ENCODE measurements at places on chromosomes 13 and 19. TPM values are rescaled to one million over a fixed set of nuclear protein-coding genes. Genes with fewer than 3 reads are reported as not detected.

CLDND2 gene
- total RNA-seq: not detected

DNA sequence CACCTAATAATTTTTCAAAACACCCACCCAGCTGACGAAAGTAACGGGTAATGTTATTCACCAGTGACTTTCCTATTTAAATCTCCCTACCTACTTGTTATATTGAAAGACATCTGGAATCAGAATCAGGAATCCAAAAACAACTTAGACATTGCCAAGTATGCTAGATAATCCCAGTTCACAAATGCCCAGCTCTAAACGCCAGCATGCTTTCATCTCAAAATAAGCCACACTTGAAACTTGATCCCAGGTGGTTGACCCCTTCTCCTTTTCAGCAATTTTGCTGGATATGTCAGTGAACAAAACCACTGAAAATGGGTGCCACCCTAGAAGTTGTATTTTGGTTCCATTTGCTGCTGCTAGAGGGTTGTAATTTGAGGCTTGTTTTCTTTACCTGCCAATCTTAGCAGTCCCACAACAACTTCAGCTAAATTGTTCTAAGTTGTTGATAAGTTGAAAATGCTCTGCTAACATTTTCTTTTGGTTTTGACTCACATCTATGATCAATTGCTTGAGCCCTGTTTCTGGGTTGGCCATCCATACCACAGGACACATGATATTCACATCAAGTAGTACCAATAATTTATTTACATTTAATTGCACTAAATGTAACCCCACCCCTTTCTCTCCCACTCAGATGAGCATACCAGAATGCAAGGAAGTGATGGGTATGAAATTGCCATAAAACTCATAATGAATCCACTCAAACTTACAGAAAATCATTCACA, 66.4 kb downstream of the DCT start:
- DNase-seq: peak; percentile 22

OR10H4 gene
- total RNA-seq: not detected

LHB gene
- not detected for total RNA-seq

- DNase-seq: no peak
Observed at GRCh38 chr19:46926170-46927071, 65.6 kb downstream of the ARHGAP35 start.

DNA sequence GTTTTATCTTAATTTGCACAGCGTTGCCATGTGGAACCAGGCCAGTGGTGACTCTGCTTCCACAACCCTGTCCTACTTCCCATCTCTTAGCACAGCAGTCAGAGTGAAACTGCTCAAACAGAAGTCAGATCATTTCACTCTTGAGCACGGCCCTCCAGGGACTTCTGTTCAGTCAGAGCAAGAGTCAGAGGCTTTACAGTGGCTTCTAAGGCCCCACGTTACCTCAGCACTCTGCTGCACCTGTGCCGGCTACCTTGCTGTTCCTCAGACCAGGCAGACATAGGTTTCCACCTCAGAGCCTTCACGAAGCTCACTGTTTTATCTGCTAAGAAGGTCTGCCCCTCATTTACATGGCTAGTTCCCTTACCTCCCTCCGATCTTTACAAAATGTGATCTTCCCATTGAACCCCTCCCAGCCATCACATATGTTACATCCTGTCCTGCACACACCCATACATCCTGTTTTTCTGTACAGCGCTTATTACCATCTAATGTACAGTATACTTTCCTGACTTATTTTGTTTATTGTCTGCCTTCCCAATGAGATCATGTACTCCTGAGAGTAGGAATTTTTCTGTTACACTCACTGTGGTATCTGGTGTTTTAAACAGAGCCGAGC, 41.6 kb downstream of the TM9SF2 start:
- DNase-seq: no peak

DNA sequence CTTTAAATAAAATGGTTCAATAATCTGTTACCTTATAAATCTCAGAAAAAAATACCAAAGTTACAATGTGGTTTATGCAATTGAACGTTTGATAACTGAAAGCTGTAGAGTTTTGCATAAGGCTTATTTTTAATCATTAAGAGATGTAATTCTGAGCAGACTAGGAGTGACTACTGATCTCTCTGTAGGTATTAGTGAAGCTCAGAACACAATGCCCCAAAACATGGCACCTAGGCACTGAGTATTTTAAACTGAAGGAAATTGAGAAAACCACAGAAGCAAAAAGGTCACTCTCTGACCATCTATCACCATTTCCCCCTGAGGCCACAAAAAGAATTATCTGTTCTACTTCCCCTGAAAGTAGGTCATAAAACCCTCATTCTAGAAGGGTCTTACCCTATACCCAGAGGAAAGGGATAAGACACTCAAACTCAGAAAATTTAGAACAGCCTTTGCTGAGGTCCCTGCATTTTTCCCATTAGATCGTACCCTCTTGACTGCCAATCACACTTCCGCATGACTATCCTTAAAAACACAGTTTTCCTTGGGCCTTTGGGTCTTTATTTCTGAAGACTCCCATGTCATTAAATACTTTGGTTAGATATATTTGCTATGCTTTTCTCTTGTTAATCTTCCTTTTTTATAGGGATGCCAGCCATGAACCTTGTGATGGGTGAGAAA, 158.1 kb downstream of the PCDH9 start:
- no peak for DNase-seq

- peak; percentile 49 for DNase-seq
Observed at GRCh38 chr13:23889615-23890607, 711 bp upstream of the MIPEP start.

UBE2L5 gene
- not detected for total RNA-seq

NLRP11 gene
- 4.9 TPM for total RNA-seq

DNA sequence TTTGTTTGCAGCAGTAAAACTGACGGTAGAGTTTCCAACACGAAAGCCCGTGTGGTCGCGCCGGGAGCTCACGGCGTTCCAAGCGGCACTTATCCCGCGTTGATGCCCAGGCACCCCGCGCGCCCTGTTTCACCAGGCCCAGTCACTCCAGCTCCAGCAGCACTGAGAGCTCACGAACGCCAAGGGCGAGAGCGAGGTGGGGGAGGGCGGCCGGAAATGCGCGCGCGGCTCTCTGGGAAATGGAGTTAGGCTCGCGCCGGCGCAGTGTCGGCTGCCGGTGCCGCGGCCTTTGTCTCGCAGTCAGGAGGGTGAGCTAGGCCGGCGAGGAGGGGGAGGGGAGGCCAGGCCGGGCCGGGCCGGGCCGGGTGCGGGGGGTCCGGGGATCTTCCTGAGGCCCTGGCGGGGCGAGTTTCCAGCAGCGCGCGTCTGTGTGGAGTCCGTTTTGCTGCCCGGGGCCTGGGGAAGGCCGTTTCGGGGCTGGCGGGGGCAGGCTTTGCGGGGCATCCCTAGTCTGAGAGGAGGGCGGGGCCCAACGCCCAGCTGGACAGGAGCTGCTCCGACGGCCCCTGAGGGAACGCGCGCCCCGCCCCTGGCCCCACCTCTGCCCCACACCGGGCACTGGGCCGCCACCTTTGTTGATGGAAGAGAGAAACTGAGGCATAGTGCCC, at the start of gene ZNF135:
Gene ZNF135 (plus strand): TSS at position 280 of the 668 bp plus-strand sequence. CDS start 721 bp downstream, outside the sequence.
- DNase-seq: peak; percentile 53

DNA sequence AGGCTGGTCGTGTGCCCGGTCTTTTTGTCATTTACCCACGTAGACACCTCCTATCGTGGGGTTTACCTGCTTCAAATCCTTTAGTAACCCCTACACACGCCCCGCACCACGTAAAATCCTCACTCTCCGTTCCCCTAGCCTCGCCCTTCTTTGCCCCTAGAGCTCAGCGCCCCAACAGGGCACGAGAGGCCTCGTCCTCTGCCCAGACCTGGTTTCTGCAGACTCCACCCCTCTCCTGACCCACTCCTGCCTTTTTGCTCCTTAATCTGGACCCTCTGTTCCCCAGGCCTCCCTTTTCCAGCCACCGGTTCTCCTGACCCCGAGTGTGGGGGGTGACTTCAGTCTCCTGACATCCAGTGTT, 412 bp downstream of the ZNF528 start:
- peak; percentile 15 for DNase-seq

GRCh38 chr13:37113534-37113933, 8.1 kb upstream of the CSNK1A1L start:
- DNase-seq: no peak

GRCh38 chr13:85985797-85986196, 186.6 kb upstream of the SLITRK6 start:
- DNase-seq: no peak

DNA sequence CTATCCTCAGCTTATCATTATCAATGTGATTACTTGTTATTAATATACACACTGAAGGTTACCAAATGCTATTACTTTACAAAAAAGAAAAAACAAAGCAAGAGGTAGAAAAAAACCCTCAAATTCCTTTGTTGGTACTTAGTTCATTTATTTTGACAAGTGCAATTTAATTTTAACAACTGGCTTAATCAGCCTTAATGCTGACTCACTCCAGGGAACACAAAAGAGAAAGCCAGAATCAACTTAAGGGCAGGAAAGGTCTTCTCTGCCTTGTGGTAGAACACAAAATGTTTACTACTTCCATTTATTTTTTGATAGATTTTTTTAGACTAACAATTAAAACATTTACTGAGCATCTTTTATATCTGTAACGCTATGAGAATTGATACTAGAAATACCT, 417.1 kb downstream of the PCDH17 start:
- no peak for DNase-seq

PLK5 gene
- total RNA-seq: not detected

KLK12 gene
- not detected for total RNA-seq

GRCh38 chr19:6358003-6358402, 3.3 kb upstream of the CLPP start:
- DNase-seq: peak; percentile 86

NLRP4 gene
- total RNA-seq: not detected

- DNase-seq: peak; percentile 89
Observed at GRCh38 chr19:35899547-35900214, 659 bp downstream of the NFKBID start.

DNA sequence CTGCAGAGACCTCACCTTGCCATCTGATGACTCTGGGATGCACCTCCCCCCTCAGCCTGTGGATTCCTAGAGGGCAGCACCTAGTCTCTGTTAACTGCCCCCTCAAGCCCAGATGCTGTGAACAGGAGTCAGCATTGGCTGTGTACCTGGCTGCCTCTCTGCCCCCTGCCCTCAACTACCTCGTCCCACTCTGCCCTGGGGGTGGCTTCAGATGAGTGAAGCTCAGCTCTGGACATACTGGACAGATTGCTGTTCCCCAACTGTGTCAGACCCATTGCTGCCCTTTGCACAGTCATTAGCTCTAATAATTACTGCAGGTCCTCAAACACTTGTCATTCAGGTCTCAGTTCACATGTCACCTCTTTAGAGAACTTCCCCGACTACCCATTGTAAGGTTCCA, 182.1 kb upstream of the TSHZ3 start:
- DNase-seq: no peak

- no peak for DNase-seq
Observed at GRCh38 chr19:29886586-29886985, 55.5 kb upstream of the URI1 start.

DNA sequence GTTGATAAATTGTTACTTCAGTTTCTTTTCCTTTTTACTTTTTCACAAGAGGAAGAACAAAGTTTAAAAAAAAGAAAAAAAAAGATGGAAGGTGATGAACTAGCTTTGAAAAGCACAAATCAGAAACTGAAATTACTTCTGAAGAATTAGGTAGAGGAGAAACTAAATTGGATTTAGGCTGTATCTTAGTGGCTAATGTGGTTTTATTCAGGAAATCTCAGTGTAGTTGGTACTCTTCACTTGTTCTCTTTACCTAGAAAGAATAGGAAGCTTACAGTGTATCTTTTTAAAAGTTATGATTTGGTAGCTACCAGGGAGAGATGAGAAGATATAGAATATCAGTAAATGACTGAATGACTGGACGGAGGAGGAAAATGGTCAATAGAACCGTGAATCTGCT, 247.7 kb downstream of the GGACT start:
- DNase-seq: no peak

DNA sequence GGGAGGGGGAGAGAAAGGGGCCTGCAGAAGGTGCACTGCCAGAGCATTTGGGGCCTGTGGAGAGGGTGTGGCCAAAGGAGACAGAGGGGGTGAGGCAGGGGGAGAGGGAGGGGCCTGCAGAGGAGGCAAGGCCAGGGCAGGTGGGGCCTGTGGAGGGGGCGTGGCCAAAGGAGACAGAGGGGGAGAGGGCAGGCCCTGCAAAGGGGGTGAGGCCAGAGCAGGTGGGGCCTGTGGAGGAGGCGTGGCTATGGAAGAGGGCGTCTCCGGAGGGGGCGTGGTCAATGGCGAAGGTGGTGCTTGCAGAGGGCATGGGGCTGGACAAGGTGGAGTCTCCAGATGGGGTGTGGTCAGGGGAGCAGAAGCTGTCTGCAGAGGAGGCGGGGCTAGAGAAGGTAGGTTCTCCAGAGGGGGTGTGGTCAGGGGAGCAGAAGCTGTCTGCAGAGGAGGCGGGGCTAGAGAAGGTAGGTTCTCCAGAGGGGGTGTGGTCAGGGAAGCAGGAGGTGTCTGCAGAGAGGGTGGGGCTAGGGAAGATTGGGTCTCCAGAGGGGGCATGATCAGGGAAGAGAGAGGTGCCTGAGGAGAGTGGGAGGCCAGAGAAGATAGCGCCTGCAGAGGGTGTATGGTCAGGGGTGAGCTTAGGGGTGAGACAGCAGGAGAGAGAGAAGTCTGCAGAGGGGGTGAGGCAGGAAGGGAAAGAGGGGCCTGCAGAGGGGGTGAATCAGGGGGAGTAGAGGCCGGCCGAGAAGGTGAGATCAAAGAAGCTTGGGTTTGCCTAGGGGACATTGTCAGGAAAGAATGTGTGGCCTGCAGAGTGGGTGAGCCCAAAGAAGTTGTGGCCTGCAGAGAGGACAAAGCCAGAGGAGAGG, 3.4 kb downstream of the PRR36 start:
- peak; percentile 82 for DNase-seq
